ENCODE measurements at places on chromosomes 12 and 14.

DNA sequence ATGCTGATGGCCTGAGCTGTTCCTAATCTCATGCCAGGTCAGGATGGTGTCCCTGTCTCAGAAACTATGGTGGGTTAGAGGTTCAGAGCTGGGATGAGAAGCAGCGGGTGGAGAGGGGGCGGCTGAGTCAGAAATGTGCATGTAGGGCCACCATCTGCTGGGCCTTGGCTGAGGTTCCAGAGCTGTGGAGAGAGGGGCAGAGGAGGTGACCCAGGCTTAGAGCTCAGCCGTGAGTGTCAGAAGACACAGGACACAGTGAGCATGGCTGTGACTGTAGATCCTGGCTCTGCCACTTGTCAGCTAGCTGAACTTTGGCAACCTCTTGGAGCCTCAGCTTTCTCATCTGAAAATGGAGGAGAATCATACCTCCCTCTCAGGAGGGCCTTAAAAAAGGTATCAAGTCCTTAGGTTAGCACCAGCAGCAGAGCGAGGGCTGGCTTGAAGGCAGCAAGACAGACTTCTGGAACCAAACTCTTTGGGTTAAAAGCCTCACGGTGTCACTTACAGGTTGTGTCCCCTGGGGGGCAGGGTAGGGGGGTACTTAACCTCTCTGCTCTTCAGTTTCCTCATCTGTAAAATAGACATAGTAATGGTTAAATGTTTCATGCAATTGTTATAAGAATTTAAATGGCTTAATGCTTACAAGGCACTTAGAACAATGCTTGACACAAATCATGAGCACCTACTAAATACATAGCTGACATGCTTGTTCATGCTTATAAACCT lies 34.8 kb downstream of the TMEM229B start:
- DNase-seq, result no peak

- DNase-seq, result no peak
Measured at GRCh38 chr12:122023339-122024131, 1.9 kb downstream of the BCL7A start.

GRCh38 chr12:66118240-66118891 lies 12.2 kb downstream of the LLPH start:
- no peak for DNase-seq

DNA sequence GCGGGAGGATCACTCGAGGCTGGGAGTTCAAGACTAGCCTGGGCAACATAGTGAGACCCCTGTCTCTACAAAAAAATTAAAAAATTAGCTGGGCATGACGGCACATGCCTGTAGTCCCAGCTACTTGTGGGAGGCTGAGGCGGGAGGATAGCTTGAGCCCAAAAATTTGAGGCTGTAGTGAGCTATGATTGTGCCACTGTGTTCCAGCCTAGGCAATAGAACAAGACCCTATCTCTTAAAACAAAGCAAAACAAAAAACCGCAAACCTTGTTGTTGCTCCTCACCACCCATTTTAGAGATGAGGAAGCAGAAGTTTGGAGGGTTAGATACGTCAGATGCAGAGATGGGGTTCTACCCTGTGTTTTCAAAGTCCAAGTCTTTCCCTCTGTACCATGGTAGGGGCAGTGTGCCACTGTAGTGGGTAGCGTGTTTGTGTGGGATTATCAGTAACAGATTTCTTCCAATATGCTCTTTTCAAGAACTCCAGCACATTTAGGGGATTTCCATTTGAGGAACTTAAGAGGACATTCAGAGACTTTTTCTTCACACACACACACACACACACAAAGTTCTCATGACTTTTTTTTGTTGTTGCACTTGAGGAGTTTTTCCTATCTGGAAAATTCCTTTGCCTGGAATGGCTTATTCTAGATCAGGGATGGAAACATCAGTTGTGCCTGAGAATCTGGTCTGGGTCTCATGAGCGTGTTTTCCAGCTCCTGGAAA lies 186.5 kb downstream of the CHST11 start:
- DNase-seq, result no peak

- DNase-seq, result no peak
Measured at GRCh38 chr14:22995889-22996625, 13.7 kb upstream of the AJUBA start.

Data from NCI-H1048 (cell line).